Stimulated activated CD8-positive, alpha-beta memory T cell treated with anti-CD3 and anti-CD28 coated beads, Interleukin-4, amount 100 ng/mL, for 1 hour (primary cell): ENCODE measurements at places on chromosomes 4 and X.

- DNase-seq: no peak
Observed at GRCh38 chr4:165364452-165365080, 14.2 kb upstream of the CPE start.

- DNase-seq: no peak
Observed at GRCh38 chrX:9311421-9312160, 153.3 kb upstream of the TBL1X start.

DNA sequence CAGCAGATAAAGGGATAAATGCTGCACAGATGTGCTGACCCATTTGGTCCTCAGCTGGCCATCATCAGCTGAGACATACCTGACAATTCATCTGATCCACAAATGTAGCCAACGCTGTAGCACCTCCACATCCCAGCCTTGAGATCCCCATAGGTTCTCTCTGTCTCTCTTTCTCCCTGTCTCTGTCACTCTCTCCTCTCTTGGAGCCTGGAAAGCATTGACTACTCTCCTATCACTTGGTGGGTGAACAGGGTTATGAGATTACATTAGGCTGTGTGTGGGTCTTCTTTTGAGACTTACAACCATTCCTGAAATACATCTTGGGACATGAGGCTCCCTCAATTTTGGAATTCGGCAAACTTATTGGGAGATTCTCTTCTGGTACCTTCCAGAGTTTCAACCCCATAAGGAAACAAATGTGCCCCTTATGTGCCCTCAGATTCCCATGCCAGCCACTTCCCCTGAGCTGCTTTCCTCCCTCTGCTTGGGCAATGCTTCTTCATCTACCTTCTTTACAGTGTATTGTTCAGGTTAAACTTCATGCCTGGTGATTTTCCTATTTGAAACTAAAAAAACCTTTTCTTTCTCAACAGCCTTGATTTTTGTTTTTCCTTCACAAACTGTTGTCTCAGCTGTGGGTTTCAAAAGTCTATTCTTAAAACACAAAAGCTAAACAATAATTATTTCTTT lies 29.1 kb upstream of the FGF2 start:
- no peak for DNase-seq

DNA sequence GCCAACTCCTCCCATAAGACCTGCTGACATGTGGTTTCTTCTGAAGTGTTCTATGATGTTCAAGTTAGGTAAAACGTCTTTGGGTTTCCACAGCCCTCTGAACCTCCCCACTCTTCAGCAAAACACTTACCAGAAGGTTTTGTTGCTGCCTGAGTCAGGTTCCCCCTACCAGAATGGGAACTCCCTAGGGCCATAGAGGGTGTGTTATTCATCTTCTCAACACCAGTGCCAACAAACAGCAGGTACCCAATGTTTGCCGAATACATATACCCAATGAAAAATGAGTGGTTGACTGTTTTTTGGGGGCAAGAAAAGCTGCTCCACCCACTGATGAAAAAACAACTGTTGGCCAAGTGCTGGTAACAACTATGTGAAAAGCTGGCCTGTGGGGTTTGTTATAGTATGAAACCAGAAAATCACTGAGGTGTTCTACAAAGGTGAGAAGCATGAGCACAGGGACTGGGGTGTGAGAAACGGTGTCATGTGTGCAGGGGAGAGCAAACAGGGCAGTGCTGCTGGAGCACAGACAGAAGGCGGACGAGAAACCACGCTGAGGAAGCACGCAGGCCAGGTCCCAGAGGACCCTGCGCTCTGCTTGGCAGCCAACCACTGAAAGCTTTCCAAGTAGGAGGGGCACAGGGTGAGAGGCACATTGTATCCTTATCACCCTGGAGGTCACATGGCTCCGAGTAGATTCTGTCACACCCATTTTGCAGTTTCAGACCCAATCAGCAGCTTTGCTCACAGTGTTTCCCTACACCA lies 28.8 kb downstream of the ATP8A1 start:
- peak; percentile 9 for DNase-seq

DNA sequence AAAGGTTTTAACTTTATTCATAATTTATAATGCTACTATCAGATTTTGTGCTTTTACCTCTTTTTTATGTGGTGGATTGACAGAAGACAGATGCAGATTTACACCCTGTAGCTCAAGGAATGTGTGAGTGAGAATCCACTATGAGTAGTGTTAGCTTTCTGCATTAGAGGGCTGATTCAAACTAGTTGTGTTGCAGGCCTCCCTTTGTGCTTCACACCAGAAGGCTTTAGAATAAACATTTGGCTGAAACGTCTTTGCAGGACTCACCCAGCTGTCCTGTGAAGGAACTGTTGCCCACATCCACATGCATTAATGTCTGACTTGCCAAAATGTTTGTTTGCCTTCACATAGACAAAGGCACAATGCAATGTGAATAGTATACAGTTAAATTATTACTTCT lies 127.0 kb downstream of the PCDH7 start:
- DNase-seq: no peak

DNA sequence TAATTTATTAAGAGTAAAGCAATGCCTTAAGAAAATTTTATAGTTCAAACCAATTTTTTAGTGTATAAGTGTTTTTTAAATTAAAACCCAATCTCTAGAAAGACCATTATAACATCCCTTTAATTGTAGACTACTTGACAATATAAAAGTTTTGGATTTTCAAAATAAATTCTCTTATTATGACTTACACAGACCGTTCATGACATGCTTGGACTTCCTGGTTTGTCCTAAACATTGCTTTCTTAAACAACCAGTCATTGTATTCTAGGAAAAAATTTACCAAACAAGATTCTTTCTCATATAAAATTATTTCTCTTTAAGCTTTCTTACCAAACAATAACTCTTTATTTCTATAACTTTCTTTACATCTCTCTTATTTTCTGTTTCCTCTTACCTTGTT lies 49.0 kb upstream of the CXorf51A start:
- no peak for DNase-seq

- no peak for DNase-seq
Observed at GRCh38 chrX:2708021-2708420, 16.9 kb downstream of the CD99 start.

- DNase-seq: no peak
Observed at GRCh38 chr4:166518315-166518714, 645.3 kb downstream of the TLL1 start.

DNA sequence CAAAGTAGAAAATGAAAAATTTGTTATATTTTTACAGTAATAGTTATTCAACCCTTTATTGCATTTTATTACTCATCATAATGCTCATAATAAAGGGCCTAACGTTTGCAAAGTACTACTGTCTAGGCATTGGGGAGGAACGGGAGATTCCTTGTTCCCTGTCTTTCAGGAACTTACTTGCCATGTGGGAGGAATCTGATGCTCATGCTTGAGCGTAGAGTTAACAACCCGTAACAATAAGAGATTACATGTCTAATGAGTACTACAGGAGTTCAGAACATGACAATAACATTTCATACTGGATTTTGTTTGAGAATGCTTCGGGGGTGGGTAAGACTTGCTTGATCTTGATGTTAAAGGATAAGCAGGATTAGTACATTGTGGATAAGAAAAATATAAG lies 2.9 kb downstream of the CCSER1 start:
- DNase-seq: no peak

GRCh38 chrX:20514358-20514757 lies 247.6 kb upstream of the RPS6KA3 start:
- DNase-seq: no peak

DNA sequence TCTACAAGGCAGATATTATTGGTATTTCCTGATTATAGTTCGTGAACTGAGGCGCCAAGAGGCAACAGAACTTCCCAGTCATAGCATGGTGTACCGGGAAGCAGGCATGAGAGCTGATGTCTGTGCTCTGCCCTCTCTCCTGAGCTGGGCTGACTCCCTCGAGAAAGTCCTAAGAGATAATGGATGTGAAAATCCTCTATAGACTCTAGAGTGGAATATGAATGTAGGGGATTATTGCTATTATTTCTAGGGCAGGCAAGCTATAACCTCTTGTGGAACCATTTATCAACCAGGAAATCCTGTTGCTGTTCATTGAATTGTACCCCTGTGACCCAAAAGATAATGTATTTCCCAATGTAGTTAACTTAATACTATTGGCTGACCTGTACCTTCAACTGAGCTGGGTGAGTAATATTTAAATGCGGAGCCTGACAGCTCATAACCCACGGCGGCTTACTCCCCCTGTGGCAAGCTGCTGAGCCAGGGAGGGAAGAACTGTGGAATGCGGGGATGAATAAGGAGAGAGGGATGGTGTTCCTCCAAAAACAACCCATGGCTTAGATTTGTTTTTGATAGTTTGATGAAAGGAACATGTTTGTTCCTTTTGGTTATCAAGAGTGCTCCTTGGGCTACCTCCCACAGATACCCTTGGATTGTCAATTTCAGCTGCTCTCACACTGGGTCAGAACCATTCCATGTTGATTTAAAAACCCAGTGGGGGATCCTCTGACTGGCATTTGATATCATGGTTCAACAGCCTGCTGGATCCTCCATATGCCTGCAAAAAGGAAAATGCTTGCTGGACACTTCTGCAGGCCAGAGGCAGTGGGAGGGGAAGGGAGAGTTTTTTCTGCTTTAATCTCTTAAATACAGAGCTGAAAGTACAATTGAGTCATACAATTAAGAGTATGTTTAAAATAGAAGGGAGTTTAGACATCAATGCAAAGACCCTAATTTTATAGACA lies 339.0 kb upstream of the BOD1L1 start:
- no peak for DNase-seq

GRCh38 chr4:165060938-165061337 lies 7.3 kb downstream of the TRIM75 start:
- DNase-seq: no peak

- no peak for DNase-seq
Observed at GRCh38 chrX:53072418-53073114, 9.6 kb upstream of the TSPYL2 start.

- DNase-seq: no peak
Observed at GRCh38 chrX:111123606-111124179, 27.7 kb downstream of the PAK3 start.

DNA sequence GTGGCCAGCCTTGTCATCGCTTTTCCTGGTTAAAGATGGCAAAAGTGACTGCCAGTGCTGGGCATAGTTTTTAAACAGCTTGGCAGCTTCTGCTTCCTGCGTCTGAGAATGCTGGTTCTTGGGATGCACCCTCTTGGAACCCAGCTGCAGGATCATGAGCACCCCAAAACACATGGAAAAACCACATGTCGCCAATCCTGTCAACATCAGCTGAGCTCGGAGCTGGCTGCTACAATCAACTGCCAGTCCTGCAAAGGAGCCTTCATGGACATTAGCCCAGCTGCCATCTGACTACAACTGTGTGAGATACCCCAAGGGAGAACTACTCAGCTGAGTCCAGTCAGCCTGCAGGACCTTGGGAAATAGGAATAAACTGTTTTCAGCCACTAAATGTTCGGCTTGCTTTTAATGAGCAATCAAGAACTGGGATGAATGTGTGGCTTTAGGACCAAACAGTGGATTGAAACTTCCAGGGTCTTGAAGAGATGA lies 31.0 kb downstream of the OSTC start:
- DNase-seq: no peak

GRCh38 chr4:38621028-38621684 lies 42.8 kb upstream of the KLF3 start:
- no peak for DNase-seq

- DNase-seq: no peak
Observed at GRCh38 chr4:184039963-184040383, 134.9 kb downstream of the STOX2 start.

DNA sequence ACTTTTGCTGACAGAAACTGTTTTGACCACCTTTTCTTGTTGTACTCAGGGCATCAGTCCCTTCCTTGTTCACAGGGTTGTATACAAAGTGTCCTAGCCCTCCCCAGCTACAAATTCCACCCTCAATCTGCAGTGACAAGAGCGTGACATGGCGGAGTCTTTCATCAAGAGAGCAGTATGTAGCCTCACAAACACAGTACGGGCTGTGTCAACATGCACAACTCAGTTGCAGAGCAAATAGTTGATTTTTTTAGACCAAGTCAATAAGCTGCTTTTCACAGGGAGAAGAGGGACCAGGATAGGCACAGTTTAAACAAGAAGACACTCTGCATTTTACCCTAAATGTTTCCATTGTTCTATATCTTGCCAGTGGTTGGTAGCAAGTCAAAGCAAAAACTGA lies 8.6 kb upstream of the HS6ST2 start:
- DNase-seq: no peak

DNA sequence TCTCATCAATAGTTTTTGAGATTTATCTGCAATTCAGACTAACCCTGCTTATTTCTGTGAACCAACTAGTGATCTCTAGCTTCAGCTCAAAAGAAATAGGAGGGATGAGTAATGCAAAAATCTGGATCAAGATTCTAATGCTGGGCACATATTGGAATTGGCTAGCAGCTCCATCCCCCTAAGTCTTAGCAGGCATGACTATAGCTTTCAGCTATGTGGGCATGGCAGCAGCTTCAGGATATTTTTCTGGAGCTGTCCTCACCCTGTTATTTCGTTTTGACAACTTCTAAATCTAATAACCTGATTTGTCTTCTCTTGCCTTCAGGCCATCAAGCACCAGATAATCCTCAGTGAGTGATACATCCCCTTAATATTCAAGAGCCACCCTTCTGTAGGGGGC lies 50.8 kb upstream of the GNPDA2 start:
- no peak for DNase-seq

DNA sequence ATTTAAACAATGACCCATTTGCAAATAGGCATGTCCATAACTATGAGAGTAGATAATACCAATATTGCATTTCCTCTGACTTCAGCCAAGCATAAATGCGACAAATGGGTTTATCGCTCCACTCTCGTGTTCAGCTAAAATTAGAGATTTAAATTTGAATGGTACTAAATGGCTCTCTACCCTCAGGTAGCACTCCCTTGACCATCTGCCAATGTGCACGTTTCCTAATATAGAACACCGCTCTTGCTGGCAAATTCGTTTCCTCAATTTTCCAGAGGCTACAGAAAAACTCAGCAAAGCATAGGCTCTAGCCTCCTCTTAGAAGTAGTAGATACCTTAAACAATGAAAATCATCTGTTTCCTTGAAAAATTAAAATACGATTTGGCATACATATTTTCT lies 251.6 kb downstream of the ADGRA3 start:
- DNase-seq: no peak

DNA sequence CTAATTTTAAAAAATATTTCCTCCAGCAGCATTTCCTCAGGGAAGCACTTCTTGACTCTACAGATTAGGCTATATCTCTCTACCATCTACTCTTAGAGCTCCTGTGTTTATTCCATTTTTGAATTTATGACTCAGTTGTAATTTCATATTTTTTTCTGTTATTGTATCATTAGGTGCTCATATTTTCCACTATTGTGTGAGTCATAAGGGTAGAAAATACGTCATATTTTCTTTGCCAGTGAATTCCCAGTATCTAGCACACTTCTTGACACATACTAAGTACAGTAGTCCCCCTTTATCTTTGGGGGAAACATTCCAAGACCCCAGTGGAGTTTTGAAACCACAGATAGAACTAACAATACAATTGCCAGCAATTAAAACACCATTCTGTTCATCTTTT lies 431.2 kb downstream of the GASK1B start:
- DNase-seq: no peak

GRCh38 chrX:51851507-51852085 lies 41.8 kb upstream of the MAGED1 start:
- DNase-seq: no peak

DNA sequence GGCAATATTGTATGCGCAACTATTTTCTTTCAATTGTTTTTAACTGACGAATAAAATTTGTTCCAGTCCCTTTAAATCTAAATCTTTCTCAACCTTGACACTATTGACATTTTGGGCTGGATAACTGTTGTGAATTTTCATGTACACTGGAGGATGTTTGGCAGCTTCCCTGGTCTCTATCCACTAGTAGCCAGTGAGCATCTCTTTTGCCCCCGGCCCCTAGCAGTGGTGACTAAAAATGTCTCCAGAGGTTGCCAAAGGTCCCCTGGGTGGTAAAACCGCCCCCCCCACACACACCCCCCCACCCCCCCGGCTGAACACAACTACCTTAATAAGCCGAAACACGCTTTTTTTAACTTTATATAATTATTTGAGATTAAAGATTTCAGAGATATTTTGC lies 514 bp downstream of the FANCB start:
- DNase-seq: no peak
